ENCODE measurements at places on chromosomes 4 and X.

DNA sequence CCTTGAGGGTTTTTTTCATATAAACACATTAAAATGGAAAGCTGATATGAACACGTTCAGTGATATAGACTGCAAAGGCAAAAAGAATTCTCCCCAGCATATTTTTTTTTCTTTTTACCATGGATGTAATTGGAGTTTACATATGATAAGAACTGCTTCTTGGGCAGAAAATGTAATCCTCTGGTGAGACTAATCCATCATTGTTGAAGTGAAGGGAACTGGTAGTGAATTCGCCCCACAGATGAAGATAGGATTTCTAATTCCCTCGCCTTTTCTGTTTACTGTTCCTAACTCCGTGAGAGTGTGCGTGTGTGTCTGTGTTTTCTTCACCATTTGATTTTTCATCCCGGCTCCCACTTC, 88.9 kb downstream of the GPR143 start:
- no peak for DNase-seq

GRCh38 chrX:653306-653705, 22.7 kb downstream of the SHOX start:
- no peak for DNase-seq

DNA sequence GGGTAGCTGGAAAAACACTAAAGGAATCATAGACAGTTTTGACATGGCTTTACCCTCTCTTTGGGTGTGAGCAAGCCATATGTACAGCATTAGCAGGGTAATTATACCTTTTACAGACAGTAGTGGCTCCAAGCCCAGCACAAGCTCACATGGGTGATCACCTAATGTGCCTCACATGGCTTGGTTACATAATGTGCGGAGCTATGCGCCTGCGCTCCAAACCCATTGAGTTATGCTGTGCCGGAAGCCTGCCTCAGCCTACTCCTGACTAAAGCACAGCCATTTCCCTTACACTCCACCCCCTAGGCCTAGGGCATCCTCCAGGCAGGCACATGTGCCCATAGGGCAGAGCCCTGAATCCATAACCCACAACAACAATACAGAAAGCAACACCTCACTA, 6.5 kb upstream of the TSPAN5 start:
- DNase-seq = no peak

DNA sequence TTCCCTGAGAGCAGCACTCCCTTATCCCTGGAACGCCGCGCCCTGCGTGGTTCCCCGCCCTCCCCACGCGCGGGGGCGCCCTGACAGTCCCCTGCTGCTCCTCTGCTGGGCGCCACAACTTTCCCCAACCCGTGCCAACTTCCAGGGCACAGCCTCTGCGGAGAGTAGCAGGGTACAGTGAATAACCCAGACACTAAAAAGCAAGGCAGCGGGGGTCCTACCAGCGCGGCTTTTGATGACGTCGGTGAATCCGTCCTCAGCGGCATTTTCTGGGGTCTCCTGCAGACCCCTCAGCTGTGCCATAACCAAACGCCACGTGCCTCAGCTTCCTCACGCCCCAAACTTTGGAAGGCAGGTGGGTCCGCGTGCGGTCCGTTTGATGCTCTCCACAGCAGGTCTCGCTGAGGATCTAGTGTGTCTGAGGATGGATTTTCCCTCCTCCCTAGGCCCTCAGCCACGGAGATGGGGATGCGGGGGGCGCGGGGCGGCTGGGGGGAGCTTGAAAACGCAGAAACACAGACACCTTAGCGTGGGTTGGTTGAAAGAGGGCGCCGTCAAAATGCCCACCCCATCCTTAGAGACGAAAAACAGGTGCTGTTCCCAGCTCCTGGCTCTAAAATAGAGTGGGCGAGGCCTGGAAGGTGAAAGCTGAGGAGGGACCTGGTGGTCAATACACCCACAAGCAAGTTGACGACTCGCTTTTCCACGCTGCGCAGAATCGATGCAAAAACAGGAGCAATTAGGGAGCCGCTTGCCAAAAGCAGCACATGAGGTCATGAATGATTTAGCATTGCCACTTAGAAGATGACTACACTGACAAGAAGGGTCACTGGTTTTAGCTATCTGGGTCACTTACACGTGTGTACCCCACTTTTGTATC, 405.6 kb downstream of the FAM47A start:
- DNase-seq = no peak

DNA sequence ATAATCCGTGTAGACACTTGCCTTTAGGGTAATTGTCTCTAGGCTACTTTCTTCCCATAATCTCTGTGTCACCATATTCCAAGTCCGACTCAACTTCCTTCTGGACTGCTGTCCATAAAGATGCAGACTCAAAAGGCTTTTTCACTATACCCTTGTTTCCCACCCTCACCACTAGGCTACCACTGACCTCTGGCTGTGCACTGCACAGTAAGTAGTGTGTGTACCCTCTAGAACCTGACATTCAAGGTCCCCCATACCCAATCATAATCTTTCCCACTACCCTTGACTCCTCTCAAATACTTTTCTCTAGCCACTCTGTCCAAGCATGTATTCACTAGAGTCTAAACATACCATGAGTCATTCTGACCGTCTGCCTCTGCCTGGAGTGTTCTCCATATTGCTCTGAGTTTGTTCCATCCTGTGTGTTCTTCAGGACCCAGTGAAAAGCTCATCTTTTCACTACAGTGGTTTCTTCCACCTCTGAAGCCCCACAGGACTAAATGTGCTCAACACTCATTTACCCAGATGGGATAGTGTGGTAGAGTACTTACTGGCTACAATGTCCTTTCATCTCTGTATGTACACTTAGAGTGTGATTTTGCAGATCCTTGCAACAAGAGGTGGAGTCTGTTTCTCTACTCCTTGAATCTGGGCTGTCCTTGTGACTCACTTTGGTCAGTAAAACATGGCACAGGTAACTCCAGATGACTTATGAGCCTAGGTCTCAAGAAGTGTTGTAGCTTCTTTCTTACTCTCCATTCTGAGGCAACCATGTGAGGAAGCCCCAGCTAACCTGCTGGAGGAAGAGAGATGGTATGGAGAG, 17.4 kb downstream of the JADE3 start:
- no peak for DNase-seq

GRCh38 chr4:125594056-125594602, 279.4 kb downstream of the FAT4 start:
- no peak for DNase-seq
